HFFc6 (cell line): ENCODE measurements at places on chromosomes 2 and 18. TPM values are rescaled to one million over a fixed set of nuclear protein-coding genes. Genes with fewer than 3 reads are reported as not detected.

DNA sequence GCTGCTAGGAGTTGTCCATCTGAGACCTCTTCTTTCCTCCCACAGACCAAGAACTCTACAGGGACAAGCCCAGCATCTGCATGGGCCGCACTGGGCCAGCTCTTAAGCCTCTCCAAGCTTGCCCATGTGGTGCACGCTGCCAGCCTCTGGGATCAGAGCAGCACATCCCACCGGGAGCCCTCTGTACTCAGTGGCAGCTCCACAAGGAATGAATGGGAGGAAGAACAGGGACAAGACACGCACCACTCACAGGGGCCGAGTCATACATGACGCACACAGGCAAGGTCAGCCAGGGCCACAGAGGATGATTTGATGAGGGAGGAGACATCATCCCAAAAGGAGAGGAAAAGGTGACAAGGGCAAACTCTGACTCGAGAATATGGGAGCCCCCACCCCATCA lies 268.3 kb downstream of the KLHL29 start:
- peaks cover 47% of the 10 kb centered on the region for H3K4me1 ChIP-seq
- H3K27ac ChIP-seq: 0 out of 2 replicates have a peak overlapping the region, but pooled peaks have one; percentile 41
- DNase-seq: peak; percentile 50
- no peak overlapping the region for H3K4me3 ChIP-seq
- peaks cover 6% of the 10 kb centered on the region for H3K36me3 ChIP-seq

HRH4 gene
- total RNA-seq: not detected in 3 replicates

- H3K36me3 ChIP-seq: no peaks in the 10 kb centered on the region
- no peak overlapping the region for H3K27ac ChIP-seq
- H3K4me3 ChIP-seq: no peak overlapping the region
- no peaks in the 10 kb centered on the region for H3K4me1 ChIP-seq
- DNase-seq: no peak
These were observed 194.9 kb upstream of the POU3F3 start for GRCh38 chr2:104658904-104659591.

SLC66A2 gene
- total RNA-seq: 30.8 to 40.1 TPM (median 39.5 TPM) in 3 replicates

DNA sequence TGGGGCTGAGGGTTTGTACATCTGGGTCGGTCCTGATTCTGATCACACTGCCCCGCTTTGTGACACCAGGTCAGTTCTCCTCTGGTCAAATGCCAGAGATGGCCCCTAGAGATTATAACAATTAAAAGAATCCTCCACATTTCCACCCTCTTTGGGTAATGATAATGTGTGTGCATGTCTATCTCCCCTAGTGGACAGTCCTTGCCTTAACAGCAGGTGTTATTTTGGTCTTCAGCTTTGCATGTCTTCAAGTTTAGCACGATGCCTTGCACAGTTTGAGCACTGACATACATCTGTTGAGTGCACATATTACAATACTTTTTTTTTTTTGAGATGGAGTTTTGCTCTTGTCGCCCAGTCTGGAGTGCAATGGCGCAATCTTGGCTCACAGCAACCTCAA lies 25.7 kb upstream of the COX7A2L start:
- no peaks in the 10 kb centered on the region for H3K36me3 ChIP-seq
- H3K27ac ChIP-seq: no peak overlapping the region
- no peaks in the 10 kb centered on the region for H3K4me1 ChIP-seq
- H3K4me3 ChIP-seq: no peak overlapping the region
- peaks cover 21% of the 10 kb centered on the region for H3K27me3 ChIP-seq

SMPD4 gene
- 52.0 to 67.0 TPM (median 55.2 TPM) in 3 replicates for total RNA-seq

DNA sequence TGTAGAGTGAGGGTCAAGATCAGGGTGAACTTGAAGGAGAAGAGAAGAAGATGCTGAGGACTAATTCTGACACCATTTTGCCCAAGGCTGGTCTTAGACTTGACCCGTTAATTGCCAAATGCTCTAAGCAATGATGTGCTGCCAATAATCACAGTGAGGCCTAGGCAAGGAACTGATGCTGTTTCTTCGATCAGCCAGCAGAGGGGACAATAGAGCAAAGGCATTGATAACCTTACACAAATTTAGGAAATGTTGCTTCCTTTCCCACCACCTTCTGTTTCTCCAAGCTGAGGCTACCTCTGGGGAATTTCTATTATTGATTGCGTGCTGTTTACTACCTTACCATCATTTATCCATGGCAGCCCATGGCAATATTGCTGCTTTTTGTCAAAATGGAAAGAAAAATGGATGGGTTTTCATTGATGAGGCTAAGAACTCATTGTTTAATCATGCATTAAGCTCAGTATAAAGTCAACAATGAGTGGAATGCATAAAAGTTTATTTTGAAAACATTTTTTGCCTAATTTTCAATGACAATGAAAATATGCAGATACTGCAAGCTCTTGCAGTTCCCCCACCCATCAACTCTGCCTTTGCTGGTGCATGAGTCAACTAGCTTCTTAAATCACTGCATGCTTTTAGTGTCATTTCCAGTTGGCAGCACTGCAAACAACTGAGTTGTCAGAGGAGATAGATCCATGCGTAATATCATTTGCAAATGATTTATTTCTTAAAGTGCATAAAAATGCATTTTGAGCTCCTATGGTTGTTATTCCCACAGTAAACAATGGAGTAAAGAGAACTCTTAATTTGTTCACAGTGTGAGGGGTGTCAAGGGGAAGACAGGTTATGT lies 116.4 kb upstream of the NYAP2 start:
- H3K4me1 ChIP-seq: peaks cover 18% of the 10 kb centered on the region
- no peaks in the 10 kb centered on the region; the same call in 1 of the 2 replicates for H3K36me3 ChIP-seq
- peak; percentile 54 for DNase-seq
- H3K27me3 ChIP-seq: peaks cover 4% of the 10 kb centered on the region; the same call in 1 of the 2 replicates

- peaks cover 16% of the 10 kb centered on the region for H3K4me1 ChIP-seq
- H3K4me3 ChIP-seq: no peak overlapping the region
- peaks cover 9% of the 10 kb centered on the region for H3K27me3 ChIP-seq
- no peak overlapping the region for H3K27ac ChIP-seq
- no peak for DNase-seq
These were observed 75.0 kb downstream of the PTGR3 start for GRCh38 chr18:75133721-75134610.

DNA sequence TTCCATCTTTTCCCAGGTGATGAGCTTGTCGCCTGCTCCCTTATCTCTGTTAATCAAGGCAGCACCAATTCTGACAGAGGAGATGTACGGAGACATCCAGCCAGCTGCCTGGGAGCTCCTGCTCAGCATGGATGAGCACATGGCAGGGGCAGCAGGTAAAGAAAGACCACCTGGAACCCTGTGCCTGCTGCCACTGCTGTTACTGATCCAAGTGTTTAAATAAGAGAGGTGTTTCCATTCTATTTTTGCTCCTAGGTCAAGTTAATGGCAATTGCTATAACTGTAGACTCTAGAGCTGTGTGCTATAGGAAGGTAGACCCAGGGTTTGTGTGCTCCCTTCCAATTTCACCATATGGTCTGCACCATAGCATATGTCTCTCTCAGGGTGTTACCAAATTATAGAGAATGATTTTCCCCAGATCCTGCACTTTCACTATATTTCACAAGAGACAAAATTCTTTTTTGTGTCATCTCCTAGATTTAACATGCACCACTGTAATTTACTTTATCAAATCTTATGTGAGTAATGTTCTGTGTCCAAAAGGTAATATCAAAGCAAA lies 88.6 kb upstream of the RPE start:
- no peaks in the 10 kb centered on the region for H3K27me3 ChIP-seq
- H3K36me3 ChIP-seq: no peaks in the 10 kb centered on the region

ITGA4 gene
- 19.2 to 32.6 TPM (median 26.4 TPM) in 3 replicates for total RNA-seq

DNA sequence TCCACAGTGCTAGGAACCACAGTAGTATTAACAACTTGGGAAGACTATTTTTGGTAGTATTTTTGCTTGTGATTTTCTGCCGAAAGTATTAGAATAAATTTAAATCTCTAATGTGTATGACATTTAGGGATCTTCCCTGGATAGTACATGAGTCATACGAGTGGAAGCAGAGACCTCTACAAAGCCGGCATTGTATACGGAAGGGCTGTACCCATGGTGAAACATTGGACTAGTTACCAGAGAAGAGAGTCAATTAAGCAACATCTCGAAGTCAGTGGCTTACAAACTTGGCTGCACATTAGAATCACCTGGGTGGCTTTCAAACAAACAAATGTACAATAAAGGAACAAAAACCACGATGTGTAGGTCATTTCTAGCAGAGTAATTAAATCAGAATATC lies 1131.7 kb upstream of the LRRTM1 start:
- DNase-seq: no peak
- no peak overlapping the region for H3K27ac ChIP-seq
- no peaks in the 10 kb centered on the region for H3K4me1 ChIP-seq
- H3K27me3 ChIP-seq: no peaks in the 10 kb centered on the region
- no peaks in the 10 kb centered on the region for H3K36me3 ChIP-seq
- H3K4me3 ChIP-seq: no peak overlapping the region

CNGA3 gene
- total RNA-seq: 0.16 to 1.2 TPM (median 0.59 TPM) in 3 replicates

DNA sequence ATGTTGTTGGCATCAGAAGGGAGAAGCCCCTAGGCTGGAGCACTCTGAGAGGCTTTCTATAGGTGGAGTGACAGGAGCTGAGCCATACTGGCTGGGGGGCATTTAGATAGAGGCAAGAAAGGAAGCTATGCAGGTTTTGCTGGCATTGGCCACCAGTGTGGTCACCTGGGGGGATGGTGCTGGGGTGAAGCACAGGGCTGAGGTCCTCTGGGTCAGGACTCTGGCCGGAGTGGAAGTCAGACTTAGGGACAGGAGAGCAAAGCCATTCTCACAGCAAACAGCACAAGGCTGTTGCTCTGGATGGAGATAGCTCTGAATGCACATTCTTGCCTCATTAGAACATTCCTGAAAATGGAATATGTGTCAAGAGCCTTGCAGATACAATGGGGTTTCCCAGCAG lies 47.4 kb downstream of the NTSR2 start:
- H3K27me3 ChIP-seq: peaks cover 49% of the 10 kb centered on the region
- no peaks in the 10 kb centered on the region for H3K4me1 ChIP-seq
- no peak overlapping the region for H3K27ac ChIP-seq
- no peaks in the 10 kb centered on the region for H3K36me3 ChIP-seq
- DNase-seq: no peak

CD226 gene
- 0.37 and 0.86 TPM in 2 replicates for total RNA-seq

RIT2 gene
- not detected in 3 replicates for total RNA-seq

DNA sequence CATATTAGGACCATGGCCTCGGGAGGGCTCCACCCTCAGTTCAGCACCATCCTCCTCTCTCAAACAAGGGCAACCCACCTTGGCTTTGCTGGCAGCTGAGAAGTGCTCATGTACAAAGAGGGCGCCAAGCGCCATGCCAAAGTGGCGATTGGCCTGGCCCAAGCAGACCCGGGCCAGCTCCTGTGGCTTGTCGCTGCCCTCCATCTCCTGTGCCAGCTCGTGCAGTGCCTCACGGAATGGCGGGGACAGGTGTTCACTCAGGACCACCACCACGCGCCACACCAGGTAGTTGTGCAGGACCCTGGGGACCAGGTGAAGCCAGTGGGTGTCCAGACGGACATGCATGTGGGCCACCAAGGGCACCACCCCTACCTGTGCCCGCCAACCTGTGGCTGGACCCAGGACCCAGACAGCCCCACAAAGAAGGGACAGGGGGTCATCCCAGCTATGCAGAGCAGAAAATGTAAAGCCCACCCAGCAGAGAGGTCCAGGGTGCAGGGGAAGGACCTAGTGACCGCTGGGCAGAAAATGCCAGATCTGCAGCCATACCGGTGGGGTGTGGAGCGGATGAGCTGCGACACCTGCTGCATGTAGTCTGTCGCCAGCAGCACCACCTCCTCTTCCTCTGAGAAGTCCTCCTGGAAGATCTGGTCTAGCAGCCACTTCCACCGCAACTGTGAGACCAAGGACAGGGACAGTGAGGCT lies 3.6 kb downstream of the ECEL1 start:
- DNase-seq: no peak
- peaks cover 32% of the 10 kb centered on the region for H3K27me3 ChIP-seq
- H3K4me3 ChIP-seq: no peak overlapping the region
- no peaks in the 10 kb centered on the region for H3K36me3 ChIP-seq

- H3K27ac ChIP-seq: no peak overlapping the region
- H3K4me1 ChIP-seq: no peaks in the 10 kb centered on the region
- H3K4me3 ChIP-seq: no peak overlapping the region
- peaks cover 3% of the 10 kb centered on the region for H3K27me3 ChIP-seq
- no peak for DNase-seq
- H3K36me3 ChIP-seq: peaks cover 15% of the 10 kb centered on the region
These were observed 27.2 kb downstream of the OXER1 start for GRCh38 chr2:42736598-42737322.

C2orf92 gene
- total RNA-seq: 1.1 to 2.7 TPM (median 2.2 TPM) in 3 replicates

DYSF gene
- 0.07 to 0.41 TPM (median 0.21 TPM) in 3 replicates for total RNA-seq

DNA sequence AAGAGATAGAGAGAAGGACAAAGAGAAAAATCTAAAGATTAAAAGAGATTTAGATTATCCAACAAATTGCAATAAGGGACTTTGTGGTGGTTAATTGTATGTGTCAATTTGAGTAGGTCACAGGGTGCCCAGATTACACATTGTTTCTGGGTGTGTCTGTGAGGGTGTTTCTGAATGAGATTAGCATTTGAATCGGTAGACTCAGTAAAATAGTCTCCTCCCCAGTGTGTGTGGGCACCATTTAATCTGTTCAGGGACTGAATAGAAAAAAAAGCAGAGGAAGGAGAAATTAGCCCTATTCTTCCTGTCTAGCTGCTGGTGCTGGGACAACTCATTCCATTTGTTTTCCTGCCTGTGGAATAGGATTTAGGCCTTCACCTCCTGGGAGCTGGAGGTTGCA lies 339.8 kb upstream of the EPHA4 start:
- DNase-seq: no peak
- peaks cover 4% of the 10 kb centered on the region for H3K36me3 ChIP-seq
- no peak overlapping the region for H3K4me3 ChIP-seq
- no peaks in the 10 kb centered on the region for H3K4me1 ChIP-seq

DNA sequence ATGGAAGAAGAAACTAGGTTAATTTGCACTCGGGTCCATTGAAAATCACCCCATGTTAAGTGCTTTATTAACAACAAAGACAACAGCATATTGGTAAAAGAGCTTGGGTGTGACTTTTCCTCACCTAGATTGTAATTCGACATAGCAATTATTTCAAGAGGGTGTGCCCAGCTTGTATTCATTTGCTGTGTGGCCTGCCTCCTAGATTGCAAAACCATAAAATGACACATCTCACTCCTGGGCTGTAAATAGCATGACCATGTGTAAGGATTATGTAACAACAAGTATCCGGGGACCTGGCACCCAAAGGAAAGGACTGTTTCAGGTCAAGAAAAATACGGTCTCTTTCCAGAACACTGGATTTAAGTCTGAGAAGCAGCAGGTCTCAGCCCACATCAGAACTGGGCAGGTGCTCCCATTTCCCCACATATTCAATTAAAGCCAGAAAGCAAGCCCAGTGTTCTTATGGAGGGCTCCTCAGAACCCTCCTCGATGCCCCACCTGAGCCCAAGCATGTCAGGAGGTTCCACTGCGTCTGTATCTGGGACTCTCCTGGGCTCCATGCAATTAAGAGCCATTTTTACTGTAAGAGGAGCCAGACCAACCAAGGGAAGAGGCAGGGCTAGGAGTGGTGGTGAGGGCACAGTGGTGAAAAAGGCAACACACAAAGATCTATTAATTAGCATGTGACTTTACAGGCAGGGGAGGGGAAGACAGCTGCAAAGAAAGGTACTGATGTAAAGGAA lies 39.2 kb downstream of the MREG start:
- peaks cover 18% of the 10 kb centered on the region for H3K4me1 ChIP-seq
- H3K4me3 ChIP-seq: no peak overlapping the region
- peaks cover 9% of the 10 kb centered on the region for H3K27me3 ChIP-seq
- no peak for DNase-seq
- H3K36me3 ChIP-seq: no peaks in the 10 kb centered on the region
